ENCODE measurements at places on chromosomes 12 and 14.

DNA sequence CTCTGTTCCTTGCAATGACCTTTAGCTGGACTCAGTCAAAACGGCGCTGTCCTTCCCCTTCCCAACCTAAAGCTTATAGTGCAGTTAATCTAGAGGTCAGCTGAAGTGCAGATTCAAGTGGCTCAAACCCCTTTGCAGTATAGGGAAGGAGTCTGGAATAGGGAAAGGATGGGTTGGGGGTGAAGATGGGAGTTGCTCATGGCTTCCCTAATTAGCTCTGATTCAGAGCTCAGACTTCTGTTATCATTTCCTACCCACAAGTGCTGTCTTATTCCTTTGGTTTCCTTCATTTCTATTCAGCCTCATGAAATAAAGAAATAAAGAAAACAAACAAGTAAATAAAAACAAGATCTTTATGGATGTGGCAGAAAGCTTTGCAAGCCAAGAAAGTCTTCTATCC lies 264.0 kb upstream of the HMGA2 start:
- DNase-seq = no peak

DNA sequence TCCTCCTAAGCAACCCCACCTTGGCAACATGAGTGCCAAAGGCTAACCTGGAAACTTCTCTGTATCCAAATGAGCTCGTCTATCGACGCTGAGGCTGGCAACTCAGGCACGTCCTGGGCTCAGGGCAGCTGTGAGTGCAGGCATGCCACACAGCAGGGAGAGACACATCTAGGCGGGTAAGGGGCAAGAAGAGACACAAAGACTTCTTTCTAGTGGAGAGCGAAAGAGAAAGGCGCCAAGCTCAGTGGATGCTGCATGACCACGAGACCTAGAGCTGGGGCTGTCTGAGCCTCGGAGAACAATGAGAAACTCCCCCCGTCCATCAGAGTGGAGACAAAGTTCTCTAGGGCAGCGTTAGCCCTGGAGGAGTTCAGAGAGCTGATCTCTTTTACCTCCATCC lies 170.4 kb downstream of the CALM1 start:
- DNase-seq = no peak

- no peak for DNase-seq
Measured at GRCh38 chr12:122991623-122992275, 11.3 kb downstream of the ARL6IP4 start.

DNA sequence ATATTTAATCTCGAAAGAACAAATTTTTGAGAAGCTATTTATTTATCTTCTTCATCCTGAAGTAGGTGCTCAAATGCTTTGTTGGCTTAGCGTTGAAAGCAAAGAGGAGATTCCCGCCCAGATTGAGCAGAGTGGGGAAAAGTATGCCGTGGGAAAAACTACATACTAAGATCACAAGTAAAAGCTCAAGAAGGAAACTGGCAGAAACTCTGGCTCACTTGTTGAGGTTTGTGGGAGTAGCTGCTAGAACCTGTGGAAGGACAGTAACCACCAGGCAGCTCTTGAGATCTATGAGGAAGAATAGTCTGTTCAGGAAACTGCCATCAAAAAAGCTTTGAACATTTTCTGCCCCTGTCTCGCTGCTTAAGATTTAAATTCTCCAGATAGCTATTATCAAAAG lies 3.9 kb downstream of the MYRFL start:
- no peak for DNase-seq

DNA sequence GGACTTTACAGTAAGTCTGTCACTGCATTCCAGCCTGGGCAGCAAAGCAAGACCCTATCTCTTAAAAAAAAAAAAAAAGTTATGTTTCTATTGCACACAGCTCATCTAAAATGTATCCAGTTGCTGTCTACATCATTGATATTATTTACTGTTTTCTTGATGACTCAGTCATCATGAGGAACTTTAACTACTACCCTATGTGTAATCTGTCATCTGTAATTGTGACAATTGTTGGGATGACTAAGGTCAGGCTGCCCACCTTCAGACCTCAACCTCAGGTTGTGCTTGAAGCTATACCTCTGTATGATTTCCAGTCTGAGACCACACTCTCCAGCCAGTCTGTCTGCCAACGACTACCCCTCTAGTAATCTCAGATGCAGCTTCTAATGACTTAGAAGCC lies 15.3 kb downstream of the PPP1R13B start:
- no peak for DNase-seq

DNA sequence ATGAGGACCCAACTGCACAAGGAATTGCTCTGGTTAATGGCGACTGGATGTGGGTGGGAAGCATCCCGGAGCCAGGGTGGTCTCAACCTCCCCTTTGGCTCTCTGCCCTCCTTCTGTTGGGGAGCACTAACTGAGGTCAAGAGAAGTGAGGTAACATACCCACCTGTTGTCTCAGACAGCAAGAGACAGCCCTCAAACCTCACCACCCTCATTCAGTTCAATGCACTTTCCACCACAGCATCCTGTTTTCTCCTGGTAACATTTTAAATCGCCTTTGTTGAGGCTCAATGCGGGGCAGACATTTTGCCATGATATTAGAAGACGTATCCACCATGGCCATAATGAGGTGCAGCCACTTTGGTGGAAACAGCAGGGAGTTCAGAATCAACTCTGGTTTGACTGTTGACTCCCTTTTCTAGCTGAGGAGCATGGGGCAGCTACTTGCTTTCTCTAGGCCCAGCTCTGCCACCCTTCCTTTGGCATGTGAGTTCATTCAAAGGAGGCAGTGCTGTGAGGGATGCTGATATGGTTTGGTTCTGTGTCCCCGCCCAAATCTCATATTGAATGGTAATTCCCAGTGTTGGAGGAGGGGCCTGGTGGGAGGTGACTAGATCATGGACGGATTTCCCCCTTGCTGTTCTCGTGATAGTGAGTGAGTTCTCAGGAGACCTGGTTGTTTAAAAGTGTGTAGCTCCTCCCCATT lies 338.6 kb downstream of the PCNX1 start:
- DNase-seq = no peak

GRCh38 chr12:63318933-63319332 lies 167.9 kb upstream of the AVPR1A start:
- DNase-seq = no peak

DNA sequence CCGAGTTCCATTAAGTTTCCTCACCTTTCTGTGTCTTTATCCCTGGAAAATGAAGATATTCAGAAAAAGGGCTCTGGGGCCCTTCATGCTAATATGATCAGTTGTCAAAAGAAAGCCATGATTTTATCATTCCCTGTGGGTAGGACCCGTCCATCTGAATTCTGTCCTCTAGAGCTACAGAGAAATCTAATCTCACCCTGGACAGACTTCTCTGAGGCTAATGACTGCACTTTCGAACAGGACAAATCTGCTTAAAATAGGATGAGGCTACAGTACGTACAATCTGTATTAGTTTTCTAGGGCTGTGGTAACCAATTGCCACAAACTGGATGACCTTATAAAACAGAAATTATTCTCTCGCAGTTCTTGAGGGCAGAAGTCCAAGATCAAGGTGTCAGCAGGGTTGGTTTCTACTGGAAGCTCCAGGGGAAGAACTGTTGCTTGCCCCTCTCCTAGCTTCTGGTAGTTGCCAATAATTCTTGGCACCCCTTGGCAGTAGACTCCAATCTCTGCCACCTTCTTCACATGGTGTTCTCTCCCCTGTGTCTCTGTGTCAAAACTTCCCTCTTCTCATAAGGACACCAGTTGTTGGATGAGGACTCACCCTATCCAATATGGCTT lies 1.3 kb downstream of the AK7 start:
- DNase-seq = no peak

DNA sequence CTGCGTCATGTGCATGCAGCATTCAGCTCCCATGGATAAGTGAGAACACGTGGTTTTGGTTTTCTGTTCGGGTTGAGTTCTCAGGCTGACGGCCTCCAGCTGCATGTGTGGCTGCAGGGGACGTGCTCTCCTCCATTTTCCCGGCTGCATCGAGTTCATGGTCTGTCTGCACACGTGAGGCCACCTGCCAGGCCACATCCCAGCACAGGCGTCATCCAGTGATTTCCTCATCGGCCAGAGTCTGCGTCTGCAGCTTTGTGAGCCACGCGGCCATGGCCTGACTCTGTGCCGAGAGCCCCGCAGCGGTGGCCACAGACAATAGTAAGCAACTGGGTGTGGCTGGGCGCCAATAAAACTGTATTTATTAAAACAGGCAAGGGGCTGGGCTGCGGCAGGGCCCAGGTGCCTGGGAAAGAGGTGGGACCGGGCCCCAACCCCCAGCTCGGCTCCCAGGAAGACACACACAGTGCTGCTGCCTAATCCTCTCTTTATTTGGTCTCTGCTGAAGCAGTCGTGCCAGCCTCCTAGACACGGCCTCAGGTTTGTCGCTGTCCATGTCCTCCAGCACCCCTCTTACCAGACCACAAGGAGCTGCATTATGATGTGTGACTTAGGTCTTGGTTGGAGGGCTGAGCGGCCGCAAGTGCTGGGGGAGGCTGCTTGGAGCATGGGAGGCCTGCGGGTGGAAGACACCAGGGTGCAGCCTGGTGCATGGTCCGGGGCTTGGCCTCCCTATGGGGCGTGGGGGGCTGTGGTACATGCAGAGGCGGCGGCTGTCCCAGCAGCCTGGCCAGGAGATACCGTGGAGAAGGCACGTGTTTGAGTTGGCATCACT lies 52.0 kb downstream of the NOC4L start:
- DNase-seq = no peak

DNA sequence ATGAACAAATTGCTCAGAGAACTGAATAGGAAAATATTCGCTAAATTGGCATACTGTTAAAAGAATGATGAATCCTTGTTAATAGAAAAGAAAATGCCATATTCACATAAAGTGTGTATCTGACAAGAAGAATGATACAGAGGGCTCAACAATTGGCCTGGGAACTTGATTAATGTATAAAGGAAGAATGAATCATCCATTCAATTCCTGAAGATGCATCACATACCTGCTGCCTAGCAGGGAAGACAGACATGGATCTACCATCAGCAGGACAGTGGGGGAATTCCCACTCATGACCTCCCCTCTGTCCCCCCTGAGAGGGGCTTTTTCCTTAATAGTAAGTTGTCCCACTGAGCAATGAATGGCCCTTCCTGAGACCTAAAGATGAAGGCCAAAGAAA lies 13.5 kb downstream of the PTPN21 start:
- no peak for DNase-seq

- DNase-seq = no peak
Measured at GRCh38 chr12:31896514-31897039, 62.6 kb upstream of the RESF1 start.

DNA sequence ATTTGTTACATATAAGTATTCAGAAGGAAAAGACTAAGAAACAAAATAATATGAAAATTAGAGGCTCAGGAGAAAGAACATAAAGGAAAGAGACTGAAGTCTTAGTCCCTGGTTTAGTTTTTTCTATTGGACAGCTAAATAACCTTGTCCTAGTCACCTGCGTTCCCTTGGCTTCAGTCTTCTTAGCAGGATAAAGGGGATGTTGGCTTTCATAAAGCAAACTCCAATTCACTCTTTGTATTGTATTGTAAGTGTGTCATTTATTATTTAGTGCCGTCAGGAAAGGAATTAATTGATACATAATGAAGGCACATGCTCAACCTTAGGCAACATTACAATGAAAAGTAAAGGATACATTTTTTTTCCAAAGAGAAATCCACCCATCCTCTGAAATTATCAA lies 190.3 kb upstream of the PPFIA2 start:
- no peak for DNase-seq

GRCh38 chr14:85463512-85463911 lies 66.4 kb upstream of the FLRT2 start:
- no peak for DNase-seq

GRCh38 chr12:69459477-69459876 lies 10.7 kb upstream of the FRS2 start:
- no peak for DNase-seq

DNA sequence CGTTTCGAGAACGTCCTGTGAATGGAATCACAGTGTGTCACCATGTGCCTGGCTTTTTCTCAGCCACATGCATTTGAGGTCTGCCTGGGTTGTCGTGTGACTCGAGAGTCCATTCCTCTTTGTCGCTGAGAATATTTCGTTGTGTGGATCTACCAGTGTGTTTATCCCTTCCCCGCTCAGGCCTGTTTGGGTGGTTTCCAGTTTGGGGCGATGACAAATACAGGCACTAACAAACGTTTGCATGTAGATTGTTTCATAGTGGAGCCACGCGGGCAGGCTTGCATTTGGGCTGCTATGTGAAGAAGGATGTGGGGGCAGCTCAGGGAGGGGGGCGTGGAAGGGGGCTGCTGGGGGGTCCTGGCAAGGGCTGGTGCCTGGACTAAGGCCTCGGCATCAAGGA lies 14.1 kb downstream of the RIN3 start:
- DNase-seq = no peak

DNA sequence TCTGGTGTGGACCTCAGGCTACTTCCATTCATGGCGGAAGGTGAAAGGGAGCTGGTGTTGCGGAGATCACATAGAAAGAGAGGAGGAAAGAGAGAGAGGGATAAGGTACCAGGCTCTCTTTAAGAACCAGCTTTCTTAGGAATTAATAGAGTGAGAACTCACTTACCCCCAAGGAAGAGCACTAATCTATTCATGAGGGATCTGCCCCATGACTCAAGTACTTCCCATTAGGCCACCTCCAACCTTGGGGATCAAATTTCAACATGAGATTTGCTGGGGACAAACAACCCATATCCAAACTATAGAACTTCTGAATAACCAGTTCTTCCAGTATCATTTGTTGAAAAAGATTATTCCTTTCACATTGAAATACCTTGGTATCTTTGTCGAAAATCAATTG lies 34.0 kb upstream of the C2CD5 start:
- no peak for DNase-seq

GRCh38 chr12:91931111-91931510 lies 214.5 kb downstream of the BTG1 start:
- DNase-seq = no peak

- peak; percentile 11 for DNase-seq
Measured at GRCh38 chr12:109767991-109768900, 54.6 kb downstream of the FAM222A start.

DNA sequence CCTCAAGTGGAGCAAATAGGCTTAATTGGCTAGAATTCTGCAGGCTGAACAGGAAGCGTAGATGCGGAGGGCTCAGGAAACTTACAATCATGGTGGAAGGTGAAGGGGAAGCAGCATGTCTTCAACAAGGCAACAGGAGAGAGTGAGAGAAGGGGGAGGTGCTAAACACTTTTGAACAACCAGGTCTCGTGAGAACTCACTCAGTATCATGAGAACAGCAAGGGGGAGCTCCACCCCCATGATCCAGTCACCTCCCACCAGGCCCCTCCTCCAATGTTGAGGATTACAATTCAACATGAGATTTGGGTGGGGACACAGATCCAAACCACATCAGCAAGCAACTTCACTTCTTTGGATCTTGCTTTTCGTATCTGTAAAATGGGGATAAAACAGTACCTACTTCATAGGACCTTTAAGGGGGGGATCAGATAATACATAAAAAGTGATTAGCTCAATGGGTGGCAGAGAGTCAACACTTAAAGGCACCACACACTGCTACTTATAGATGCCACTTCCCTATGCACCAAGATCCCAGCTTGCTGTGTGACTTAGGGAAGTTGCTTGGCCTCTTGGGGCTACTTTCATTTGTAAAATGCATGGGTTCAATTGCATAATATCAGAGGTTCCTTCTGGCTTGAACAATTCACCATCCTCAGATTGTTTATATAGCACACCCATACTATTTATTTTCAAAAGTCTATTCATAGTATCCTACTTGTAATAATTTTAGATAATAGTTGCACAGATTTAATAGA lies 184.8 kb upstream of the RPH3A start:
- no peak for DNase-seq

Data from omental fat pad (tissue), 4 donors.